Effector memory CD8-positive, alpha-beta T cell (primary cell): ENCODE measurements at places on chromosomes 3 and 15.
A peak's percentile ranks its signal among the peaks of the same experiment; 100 is the strongest.

GRCh38 chr15:60485365-60486055, 6.6 kb upstream of the ICE2 start:
- DNase-seq: no peak

DNA sequence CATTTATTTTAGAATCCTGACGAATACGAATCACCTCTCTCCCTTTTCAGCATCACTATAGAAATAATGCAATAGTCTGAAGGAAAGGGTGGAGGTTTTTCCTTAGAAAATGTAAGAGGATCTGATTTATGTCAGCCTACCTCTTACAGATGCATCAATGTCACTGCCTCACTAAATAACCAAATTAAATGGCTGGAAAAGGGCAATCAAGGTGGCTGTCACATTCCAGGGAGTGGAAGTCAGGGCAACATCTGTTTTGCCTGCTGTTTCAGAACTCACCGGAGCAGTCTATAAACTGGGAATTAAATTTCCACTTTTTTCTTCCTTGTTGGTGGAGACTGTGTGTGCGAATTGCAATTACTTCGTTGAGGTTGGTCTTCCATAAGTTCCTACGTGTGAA, 299.3 kb upstream of the PDZRN3 start:
- DNase-seq: no peak

DNA sequence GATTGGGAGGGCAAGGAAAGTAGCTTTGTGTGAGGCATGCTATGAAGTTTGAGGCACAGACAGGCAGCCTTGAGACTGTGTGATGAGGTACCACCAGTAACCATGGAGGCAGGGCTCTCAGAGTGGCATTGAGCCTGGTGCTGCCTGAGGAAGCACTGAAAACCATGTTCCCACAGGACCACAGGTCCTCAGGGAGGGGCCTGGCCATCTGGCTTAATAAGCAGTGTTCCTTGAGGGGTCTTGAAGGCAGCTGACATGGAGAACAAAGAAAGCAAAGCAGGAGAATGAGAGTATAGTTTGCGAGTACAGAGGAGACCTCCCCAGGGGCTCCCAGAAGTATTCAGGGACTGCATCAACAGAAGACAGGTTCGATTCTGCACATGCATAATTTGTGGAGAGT, 346.6 kb downstream of the EPHB1 start:
- DNase-seq: no peak

DNA sequence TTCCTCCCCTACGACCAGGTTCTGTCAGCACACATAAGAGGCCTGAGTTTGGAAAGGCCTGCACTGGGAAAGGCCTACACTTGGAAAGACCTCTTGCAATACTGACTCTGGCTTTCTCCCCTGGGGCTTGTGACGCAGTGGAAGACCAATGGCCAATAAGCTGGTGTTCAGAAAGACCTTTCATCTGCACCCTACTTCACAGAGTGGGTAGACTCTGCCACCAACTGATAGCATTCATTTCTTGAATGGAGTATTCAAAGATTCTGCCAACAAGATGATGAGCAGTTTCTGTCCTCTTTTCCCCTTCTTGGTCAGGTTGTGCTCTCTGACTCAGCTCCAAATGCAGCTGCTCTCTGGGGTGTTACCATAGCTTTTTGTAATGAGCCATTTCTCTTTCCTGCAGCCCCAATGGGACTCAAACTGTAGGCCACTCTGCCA, 48.8 kb downstream of the TIPARP start:
- DNase-seq: no peak

GRCh38 chr3:135082706-135083105, 287.6 kb downstream of the EPHB1 start:
- no peak for DNase-seq

DNA sequence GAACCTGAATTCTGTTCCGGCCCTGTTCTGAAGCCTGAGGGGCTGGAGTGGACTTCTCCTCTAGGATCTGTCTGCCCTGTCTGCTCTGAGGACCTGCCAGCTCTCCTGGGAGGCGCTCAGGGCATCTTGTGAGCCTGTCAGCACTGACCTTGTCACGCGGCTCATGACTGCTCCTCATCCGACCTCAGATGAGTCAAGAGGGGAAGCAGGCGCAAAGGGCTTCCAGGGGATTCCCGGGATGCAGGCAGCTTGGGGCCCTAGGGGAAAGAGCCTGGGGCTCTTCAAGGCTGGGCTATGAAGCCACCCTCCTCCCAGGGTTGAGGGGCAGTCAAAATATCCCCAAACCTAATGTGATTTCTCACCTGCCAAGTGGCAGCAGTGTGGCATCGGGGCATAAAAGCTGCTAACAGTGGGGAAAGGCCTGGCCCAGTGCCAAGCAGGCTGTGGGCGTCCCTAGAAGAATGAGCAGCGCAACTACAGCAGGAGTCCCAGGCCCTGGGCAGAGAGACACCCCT, 27.6 kb upstream of the ANKDD1A start:
- DNase-seq: peak; percentile 67

GRCh38 chr15:57720867-57721266, 14.4 kb downstream of the POLR2M start:
- no peak for DNase-seq

- DNase-seq: no peak
Measured at GRCh38 chr3:31538801-31539200, 6.1 kb downstream of the STT3B start.

DNA sequence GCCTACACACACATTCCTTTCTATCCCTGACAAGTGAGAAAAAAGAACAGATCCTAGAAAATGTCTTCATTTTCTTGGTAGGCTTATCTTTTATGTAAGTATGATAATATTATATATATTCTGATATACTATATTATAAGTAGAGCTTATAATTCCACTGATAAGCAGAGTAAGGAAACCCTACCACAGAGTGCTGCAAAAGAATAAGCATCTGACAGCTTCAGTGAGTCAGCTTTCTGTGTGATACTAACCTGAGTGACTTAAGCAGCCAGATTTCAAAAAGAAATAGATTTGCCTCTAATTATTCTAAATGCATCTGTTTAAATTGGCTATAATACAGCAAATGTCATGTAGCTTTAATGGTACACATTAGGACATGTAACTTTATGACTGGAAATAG, 656.0 kb downstream of the MCTP2 start:
- DNase-seq: no peak

DNA sequence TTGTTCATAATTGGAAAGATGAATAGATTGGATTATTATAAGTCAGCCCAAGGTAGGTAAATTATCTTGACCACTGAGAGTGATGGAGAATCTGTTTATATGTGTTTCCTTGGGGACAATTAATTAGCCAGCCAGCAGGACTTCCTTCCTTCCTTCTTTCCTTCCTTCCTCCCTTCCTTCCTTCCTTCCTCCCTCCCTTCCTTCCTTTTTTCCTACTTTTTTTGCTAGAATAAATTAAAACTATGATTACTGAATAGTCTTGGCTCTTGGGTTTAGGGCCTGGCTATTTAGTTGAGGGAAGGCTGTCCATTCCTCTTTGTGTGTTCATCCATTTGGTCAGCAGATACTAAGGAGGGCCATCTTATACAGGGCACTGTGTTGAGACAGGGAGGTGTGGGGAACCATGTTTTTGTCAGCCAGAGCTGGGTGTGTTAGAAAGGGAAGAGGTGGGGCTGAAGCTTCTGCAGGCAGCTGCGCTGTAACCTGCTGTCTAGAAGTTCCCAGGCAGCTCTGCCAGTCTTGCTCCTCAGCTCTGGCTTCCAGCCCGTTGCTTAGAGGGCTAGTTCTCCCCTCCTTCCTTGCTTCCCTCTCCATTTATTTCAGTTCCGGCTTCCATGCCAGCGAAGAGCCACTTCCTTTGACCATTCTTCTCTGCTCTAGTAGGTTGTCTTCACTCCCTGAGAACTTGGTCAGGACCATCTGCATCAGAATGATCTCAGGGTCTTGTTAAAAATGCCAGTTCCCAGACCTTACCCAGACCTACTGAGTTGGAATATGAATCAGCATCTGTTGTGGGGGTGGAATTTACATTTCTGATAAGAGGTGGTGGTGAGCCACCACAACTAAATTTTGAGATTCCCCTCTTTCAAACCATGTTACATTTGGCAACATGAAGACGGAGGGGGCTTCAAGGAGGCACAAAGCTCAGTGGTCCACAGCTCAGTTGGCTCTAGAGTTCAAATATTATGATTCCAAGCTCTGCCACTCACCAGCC, 113.9 kb downstream of the DGKG start:
- DNase-seq: no peak

- DNase-seq: no peak
Measured at GRCh38 chr3:144662729-144663128, 691.1 kb downstream of the DIPK2A start.

DNA sequence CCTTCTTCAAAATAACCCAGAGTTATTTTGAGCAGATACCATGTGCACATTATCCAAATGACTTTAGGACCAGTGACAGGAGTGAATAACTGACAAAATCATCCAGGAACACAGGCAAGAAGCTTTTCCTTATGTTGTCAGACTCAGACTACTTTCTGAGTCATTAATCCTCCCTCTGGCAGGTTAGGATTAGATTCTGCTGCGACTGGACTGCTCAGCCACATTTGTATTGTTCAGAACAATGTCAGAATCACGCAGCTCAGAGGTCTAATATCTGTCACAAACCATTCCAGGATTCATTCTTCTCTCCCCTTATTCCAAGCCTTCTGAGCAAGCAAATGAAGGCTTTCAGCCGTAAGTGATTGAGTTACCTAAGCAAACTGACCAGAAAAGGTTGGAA, 34.8 kb upstream of the FAM174B start:
- DNase-seq: no peak

DNA sequence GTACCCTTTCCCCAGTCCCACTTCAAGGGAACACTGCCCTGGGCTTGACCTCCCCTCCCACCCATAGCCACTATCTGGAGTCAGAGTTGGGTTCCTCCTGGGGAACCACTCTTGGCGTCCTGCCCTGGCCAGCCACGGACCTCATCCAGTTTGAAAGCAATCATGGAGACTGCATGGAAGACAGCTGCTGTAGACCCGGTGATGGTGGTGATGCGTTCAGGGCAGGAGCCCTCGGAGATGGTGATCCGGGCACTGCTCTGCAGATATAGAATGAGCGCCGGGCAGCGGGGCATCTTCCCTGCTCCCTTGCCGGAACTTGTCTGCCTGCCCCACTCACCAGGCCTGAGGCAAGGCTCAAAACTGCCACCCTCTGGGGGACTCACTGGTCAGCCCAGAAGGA, 5.2 kb downstream of the GPR62 start:
- no peak for DNase-seq

GRCh38 chr3:101779822-101780381, 891 bp downstream of the NXPE3 start:
- no peak for DNase-seq

DNA sequence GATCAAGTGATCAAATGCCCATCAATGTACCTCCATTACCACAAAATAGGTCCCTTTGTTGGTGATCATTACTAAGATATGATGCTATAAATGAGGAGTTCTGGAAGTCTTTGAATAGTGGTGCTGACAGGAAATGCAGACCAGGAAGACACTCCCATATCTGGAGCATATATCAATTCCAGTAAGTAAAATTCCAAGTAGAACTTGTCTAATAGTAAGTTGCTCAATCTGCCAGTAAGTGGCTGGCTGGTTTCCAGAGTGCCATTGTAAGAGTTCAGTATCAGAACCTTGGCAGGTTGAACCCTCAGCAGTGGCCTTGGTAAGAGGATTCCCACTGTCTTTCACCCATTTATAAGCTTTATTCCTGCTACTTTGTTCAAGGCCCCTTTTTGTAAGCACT, 379.9 kb upstream of the RBMS3 start:
- DNase-seq: no peak

DNA sequence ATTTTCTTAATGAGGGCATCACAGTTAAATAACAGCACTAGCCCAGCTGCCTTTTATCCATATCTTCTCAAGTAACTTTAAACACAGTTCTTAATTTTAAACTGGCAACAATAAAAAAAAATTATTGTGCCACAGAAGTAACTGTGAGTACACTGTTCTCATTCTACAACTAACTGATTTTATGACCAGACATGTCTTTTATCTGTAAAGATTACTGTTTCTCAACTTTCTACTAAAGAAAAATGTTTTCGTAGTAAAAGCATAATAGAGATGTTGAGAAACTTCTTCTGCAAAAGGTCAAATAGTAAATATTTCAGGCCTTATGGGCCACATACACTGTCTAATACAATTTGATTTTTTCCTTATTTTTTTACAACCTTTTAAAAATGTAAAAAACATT, 32.0 kb downstream of the PLOD2 start:
- no peak for DNase-seq

DNA sequence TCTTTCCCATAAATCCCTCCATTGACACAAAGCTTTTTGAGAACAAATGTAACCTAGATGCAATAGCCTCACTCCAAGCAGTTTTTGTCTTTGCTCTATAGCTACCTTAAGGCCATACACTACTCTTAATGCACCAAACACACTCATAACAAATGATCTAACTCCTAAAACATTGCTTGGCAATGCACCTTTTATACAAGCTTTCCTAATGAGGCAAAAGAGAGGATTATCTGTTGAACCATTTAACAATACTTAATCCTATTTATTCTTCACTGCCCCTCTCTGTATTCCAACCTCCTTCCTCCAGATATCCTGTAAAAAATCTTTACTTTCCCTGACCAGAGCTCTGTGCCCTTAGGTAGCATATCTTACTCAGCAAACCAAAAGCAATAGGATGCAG, 558.1 kb upstream of the MDFIC2 start:
- no peak for DNase-seq

GRCh38 chr3:82581350-82581749, 819.9 kb upstream of the GBE1 start:
- no peak for DNase-seq

GRCh38 chr15:71136159-71136783, 21.0 kb downstream of the THSD4 start:
- no peak for DNase-seq

DNA sequence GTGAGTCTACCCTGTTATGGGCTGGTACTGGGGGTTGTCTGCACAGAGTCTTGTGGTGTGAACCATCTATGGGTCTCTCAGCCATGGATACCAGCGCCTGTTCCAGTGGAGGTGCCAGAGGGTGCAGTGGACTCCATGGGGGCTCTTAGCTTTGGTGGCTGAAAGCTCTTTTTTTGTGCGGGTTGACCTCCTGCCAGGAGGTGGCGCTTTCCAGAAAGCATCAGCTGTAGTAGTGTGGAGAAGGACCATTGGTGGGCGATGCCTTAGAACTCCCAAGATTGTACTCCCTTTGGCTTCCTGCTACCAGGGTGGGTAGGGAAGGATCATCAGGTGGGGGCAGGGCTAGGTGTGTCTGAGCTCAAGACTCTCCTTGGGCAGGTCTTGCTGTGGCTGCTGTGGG, 602.6 kb downstream of the RSL24D1 start:
- DNase-seq: no peak
